ENCODE measurements at places on chromosomes 6 and 20.

GRCh38 chr20:51305316-51306052 lies 237.0 kb downstream of the NFATC2 start:
- no peak for DNase-seq

GRCh38 chr6:122322824-122323223 lies 76.6 kb upstream of the HSF2 start:
- peak; percentile 8 for DNase-seq

DNA sequence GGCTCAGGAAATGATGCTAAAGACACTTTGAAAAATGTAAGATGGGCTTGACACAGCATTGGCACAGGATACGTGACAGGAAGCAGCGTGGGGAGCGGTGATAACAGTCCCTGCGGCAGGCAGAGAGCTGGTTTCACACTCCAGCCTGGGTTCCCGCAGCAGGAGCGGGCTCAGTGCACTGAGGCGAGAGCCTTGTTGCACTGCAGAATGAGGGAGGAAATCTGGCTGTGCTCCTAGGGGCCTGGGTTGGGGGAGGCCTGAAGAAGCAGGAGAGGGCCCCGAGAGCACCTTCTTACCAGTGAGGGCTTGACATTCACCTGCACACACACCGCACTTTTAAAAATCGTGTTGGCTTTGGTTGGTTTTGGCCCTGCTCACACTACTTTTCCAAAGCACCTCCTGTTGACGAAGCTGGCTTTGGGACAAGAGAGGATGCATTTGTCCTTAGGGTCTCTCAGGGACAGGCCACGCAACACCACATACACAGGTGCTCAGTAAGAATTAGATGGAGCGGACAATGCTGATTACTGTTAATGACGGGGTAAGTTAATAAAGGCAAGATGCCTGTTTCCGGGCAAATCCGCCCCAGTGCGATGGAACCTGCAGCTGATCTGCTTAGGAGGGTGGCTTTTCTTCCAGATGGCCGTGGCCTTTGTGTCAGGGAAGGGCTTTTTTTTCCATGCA lies 49.4 kb upstream of the ARMC2 start:
- peak; percentile 81 for DNase-seq

DNA sequence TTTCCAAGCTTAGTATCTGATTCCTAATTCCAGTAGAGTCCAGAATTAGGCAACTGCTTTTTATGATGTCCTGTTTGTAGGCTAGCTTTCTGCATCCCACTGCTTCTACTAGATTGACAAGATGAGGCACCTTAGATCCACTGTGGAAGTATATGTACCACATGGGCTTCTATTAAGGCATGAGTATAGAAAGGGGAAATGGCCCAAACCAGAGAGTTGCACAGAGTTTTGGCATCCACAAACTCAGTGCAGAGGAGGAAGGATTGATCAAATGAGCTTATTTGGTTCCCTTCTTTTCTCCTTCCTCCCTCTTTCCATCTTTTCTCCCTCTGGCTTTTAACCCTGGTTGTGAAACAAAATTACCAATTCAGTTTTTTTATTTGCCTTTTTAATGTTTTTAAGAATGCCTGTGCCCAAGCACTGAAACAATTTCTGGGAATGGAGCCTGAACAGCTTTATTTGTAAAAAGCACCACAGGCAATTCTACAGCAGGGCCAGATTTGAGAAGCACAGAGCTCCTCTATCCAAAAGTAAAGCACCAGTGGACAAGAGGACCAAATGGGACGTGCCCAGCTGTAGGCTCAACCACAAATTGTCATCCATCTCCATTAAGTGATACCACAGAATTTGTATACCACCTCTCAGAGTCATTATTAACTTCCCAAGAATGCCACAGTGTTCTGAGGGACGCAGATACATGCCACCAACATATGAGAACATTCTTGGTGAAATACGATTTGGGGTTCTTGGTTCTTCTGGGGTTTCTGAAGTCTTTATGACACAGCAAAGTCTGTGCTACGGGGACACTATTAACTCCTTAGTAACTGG lies 969.1 kb downstream of the KIF16B start:
- DNase-seq: no peak

GRCh38 chr6:131586543-131586942 lies 13.5 kb downstream of the ARG1 start:
- no peak for DNase-seq
